ENCODE measurements at places on chromosomes 7 and 10.

GRCh38 chr10:31586723-31587638 lies 268.0 kb downstream of the ZEB1 start:
- no peak for DNase-seq

DNA sequence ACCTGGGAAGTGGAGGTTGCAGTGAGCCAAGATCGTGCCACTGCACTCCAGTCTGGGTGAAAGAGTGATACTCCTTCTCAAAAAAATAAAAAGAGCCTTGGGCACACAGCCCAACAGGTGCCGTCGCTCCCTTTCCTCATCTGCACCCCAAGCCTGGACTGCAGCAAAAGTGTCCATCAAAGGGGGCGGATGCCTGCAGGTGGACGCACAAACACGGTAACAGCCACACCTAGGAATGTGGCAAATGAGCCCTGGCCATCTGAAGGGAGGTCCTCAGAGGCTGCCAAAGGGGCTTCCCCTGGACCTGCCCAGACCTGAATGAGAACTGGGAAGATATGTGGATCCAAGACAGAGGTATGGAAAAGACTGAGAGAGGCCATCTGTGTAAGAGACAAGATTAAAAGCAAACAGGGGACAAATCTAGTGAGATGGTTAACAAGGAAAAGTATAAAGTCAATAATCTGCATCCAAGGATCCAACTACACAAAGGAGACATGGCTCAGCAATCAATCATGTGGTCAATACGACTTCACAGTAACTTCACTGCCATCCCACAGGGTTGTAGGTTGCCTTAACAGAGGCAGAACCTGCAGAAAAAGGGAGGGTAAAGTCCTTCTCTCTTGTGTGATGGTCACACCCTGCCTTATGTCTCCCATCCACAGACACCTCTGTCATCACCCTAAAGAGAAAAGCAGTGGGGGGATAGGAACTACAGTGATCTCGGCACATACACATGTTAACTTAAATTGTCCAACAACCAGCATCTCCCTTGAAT lies 25.4 kb downstream of the DRGX start:
- DNase-seq = no peak

DNA sequence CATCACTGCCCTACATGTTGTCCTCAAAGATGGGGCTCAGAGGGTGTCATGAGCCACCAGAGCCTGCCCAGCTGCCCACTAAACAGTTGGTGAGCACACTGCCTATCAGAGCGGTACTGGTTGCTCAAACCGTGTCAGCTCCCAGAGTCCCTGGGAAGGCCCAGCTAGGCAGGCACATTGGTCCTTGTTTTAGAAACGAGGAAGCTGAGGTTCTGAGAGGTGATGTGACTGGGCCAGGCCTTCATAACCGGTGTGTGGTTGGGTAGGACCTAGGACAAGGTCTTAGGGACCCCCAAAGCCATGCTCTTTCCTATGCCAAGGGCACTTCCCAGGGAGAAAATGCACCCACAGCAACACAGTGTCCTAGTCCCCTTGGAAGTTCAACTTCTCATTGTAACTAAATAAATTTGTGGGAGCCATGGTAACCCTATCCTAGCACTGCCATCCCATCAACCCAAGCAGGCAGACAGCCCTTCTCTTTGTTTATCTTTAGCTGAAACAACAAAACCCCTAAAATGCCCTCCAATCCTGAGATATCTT lies 174.7 kb upstream of the PDE1C start:
- DNase-seq = no peak

DNA sequence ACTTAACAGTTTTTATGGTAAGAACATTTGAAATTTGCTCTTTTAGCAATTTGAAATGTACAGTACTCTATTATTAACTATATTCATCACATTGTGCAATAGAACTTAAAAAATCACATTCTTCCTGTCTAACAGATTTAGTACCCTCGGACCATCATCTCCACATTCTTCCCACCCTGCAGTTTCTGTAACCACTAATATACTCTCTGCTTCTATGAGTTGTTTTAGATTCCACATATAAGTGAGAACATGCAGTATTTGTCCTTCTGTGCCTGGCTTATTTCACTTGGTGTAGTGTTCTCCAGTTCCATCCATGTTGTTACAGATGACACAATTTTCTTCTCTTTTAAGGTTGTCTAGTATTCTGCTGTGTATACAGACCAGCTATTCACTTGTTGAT lies 88.9 kb upstream of the SEC61G start:
- DNase-seq = no peak

GRCh38 chr7:69843653-69844052 lies 245.4 kb downstream of the AUTS2 start:
- DNase-seq = no peak

DNA sequence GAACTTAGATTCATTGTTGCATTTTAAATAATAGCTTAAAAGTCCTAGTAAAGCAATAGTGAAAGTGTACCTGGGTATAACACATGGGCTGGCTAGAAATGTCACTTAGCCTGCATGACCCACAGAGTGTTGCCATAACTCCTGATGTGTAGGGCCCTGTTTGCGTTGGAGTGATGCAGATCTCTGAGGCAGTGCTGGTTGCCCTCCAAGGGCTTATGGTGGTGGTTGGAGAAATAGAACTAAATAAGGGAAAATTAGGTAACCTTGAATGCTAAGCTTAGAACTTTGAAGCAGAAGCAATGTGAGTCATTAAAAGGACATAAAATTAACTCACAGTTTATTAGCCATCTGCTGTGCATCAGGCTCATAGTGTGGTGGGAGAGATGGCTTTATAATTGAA lies 105.7 kb downstream of the CCNY start:
- no peak for DNase-seq

DNA sequence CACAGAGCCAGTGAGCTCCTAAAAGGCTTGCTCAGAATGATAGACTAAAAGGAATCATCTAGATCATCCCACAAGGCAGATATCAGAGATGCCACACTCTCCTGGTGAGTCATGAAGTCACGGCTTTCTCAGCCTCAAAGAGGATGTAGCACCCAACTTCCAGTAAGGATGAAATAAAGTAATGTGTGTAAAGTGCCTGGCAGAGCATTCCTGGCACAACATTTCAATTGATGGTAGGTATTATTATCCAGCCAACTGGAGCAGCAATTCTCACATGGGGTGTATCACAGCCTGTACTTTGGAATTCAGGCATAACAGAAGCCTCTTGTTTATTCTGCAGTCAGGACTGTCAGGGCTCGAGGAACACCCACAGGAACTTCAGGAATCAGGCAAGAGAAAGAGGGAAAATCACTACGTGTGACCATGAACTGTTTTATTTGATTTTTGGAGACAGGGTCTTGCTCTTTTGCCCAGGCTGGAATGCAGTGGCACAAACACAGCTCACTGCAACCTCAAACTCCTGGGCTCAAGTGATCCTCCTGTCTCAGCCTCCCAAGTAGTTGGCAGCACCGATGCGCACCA lies 5.3 kb upstream of the NAT16 start:
- no peak for DNase-seq

DNA sequence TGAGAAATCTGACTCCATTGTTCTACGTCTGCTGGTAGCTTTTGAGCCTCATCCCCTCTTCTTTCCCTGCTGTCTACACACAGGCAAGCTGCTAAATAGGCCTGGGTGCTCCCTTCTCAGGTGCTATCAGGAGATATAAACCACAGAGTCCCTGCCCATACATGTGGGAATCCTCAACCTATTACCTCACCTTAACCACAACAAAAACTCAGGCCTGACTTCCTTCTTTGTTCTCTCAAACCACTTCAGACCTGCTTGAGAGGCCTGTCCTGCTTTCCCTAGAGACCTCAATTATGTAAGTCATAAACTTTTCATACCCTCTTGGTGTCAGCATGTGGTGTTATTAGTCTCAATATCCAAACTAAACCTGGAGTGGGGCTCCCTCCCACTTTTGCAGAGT lies 75.0 kb upstream of the MAGI2 start:
- no peak for DNase-seq

DNA sequence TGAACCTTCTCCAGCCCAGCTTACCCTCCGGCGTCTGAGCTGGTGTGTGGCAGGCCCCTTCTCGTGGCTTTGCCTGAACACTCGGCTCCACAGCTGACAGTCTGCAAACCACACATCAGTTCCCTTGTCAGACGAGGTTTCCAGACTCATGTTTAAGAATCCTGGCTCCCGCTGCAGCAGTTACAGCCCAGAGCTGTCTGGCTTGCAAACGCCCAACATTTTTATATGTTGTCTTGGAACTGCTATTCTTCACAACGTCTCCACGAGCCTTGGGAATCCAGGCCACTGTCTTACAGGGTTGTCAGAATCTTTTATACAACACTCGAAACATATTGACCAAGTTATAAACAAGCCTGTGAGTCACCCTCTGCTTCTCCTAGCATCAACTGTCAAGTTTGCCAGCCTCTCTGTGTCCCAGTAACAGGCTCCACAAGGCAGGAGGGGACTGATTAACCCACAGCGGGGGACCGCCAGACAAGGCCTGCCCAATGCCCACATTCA lies 68.1 kb downstream of the TNS3 start:
- no peak for DNase-seq

- DNase-seq = no peak
Observed at GRCh38 chr7:158737064-158737695, 32.6 kb upstream of the NCAPG2 start.

DNA sequence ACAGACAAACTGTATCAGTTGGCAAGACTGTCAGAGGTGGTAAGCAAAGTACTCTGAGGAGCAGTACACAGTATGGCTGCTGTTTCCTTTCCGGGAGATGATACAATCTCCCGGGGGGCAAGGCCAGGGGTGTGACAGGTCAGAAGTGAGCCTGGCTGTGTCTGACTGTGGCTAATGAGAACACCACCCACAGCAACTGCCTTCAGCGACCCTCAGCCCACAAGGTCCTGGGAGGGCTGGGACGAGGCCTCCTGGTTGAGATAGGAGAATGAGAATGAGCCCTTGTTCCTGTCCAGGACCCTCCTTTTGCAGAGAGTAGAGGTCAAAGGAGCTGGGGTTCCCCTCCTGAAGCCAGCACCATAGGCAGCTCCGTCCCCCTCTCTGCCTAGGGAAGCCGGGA lies 421.7 kb downstream of the TCERG1L start:
- no peak for DNase-seq
